ENCODE measurements at places on chromosomes 1 and 21. TPM values are rescaled to one million over a fixed set of nuclear protein-coding genes. Genes with fewer than 3 reads are reported as not detected.

GJA9 gene
- not detected for total RNA-seq

KRTAP10-6 gene
- not detected for total RNA-seq

JAK1 gene
- 250 TPM for total RNA-seq

OR14K1 gene
- not detected for total RNA-seq

ERO1B gene
- 26.7 TPM for total RNA-seq

KCNE1 gene
- total RNA-seq, result 1.3 TPM

PALMD gene
- not detected for total RNA-seq

CDA gene
- 2.0 TPM for total RNA-seq

C1orf174 gene
- 24.9 TPM for total RNA-seq

ATAD3C gene
- not detected for total RNA-seq

HSD3B2 gene
- not detected for total RNA-seq

LCE1A gene
- total RNA-seq, result not detected

CACNA1S gene
- total RNA-seq, result not detected

TAL1 gene
- total RNA-seq, result under 0.01 TPM

TAS1R1 gene
- under 0.01 TPM for total RNA-seq

S100A1 gene
- 0.44 TPM for total RNA-seq

BMP8B gene
- 0.14 TPM for total RNA-seq

SPRR1B gene
- not detected for total RNA-seq

CIART gene
- total RNA-seq, result 3.4 TPM

TRIM17 gene
- 0.66 TPM for total RNA-seq

ARHGEF10L gene
- 15.7 TPM for total RNA-seq

S100A3 gene
- 2.4 TPM for total RNA-seq

OR10J1 gene
- not detected for total RNA-seq

C1orf53 gene
- 3.3 TPM for total RNA-seq

RGSL1 gene
- not detected for total RNA-seq

CYP4Z1 gene
- not detected for total RNA-seq

IL20 gene
- 0.44 TPM for total RNA-seq

ESRRG gene
- total RNA-seq, result not detected

HOOK1 gene
- not detected for total RNA-seq

KRTAP20-1 gene
- total RNA-seq, result not detected

C1orf74 gene
- total RNA-seq, result 4.4 TPM

ZSWIM5 gene
- 0.22 TPM for total RNA-seq

BRINP3 gene
- not detected for total RNA-seq

OR2M3 gene
- under 0.01 TPM for total RNA-seq

A3GALT2 gene
- not detected for total RNA-seq

LCE1C gene
- total RNA-seq, result not detected

MYBPHL gene
- total RNA-seq, result not detected

PDIK1L gene
- total RNA-seq, result 4.6 TPM

UBXN10 gene
- total RNA-seq, result not detected

SGIP1 gene
- total RNA-seq, result 53.4 TPM

LCE1D gene
- total RNA-seq, result not detected

CFAP107 gene
- not detected for total RNA-seq

ZBTB8OS gene
- total RNA-seq, result 32.2 TPM

TRABD2B gene
- total RNA-seq, result not detected

C1orf167 gene
- total RNA-seq, result not detected

OR6N2 gene
- not detected for total RNA-seq

MIXL1 gene
- total RNA-seq, result not detected

BRINP2 gene
- 0.72 TPM for total RNA-seq

NLRP3 gene
- 1.3 TPM for total RNA-seq

NDC1 gene
- total RNA-seq, result 55.0 TPM

CELA2A gene
- 0.44 TPM for total RNA-seq

C1QB gene
- not detected for total RNA-seq

HAO2 gene
- total RNA-seq, result not detected

ADGRL2 gene
- 10.7 TPM for total RNA-seq

CASQ1 gene
- not detected for total RNA-seq

ADGRL4 gene
- total RNA-seq, result 3.7 TPM

GBP7 gene
- total RNA-seq, result not detected

PLPPR4 gene
- total RNA-seq, result under 0.01 TPM

SH2D1B gene
- total RNA-seq, result not detected
